ENCODE measurements at places on chromosomes 7 and 10.

DNA sequence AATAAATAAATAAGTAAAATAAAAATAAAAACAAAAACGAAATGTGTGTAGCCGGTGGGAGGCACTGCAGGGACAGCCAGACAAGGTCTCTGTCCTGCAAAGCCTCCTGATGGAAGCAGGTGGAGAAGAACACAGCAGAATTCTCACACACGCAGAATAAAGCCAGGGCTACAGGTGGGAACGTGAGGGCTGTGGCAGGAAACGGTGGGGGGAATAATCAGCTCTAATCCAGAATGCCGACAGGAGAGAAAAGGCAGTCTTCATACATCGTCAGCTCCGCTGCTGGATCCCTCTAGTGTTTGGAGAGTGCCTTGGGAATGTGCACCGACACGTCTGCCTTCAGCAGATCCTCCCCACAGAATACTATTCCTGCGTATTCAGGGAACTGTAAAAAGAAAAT lies 6.8 kb upstream of the SNX8 start:
- no peak for DNase-seq

- DNase-seq: no peak
Observed at GRCh38 chr7:155294511-155294778, 3.2 kb upstream of the INSIG1 start.

GRCh38 chr7:70322856-70323255 lies 724.6 kb downstream of the AUTS2 start:
- no peak for DNase-seq

- no peak for DNase-seq
Observed at GRCh38 chr7:112074464-112074863, 131.7 kb downstream of the DOCK4 start.

DNA sequence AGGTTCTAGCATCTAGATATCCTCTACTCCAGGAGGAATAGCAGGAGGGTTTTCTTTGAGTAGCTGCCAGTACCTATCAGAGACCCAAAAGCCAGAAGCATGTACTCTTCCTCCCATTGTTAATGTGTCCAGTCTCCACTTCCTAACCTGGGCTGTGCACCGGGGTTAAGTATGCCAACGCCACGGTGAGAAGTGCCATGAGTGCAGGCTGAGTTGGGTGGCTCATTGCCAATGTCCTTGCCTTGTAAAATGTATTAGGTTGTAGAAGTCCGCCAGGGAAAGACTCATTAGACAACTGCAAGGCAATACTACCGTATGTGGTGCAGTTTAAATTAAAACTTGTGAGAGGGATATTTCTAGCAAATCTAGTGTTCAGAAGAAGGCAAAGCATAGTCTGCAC lies 55.0 kb upstream of the PRR15 start:
- DNase-seq: no peak

Data from umbilical cord (tissue), 2 donors.